MCF 10A (cell line): ENCODE measurements at places on chromosomes 6 and 20.
A peak's percentile ranks its signal among the peaks of the same experiment; 100 is the strongest.

GRCh38 chr6:163530406-163530805 lies 115.9 kb downstream of the QKI start:
- no peak for DNase-seq

DNA sequence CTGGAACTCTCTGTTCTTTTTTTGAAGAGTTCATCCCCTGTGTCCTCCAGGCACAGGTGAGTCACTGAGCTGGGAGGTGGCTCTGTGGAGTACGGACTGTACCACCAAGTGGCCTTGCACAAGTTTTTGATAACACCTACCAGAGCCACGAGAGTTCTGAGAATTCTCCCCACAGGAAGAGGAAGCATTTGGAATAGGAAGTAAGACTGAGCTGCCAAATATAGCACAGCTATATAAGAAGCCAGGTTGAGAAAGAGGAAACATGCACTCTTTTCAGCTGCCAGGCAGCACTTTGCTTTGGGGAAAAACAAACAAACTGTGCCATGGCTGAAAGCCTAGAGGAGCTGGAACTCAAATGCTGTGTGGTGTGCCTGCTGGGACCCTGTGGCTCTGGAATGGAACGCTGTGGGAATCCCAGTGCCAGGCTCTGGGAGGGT lies 70.8 kb upstream of the RIPOR2 start:
- DNase-seq: peak; percentile 97

DNA sequence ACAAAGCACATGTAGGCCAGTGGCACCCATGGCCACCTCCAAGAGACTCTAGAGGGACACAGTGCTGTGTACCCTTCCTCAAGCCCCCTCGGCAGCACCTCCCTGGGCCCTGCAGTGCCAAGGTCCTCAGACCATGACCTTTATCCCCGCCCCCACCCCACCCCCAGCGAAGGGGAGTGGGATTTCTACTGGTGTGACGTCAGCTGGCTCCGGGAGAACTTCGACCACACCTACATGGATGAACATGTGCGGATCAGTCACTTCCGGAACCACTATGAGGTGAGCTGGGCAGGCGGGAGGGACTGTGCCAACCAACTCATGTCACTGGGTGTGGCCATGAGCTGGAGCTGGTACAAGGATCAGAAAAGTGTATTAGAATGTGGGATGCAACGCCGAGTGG lies 38.0 kb downstream of the TTLL9 start:
- peak; percentile 27 for DNase-seq

DNA sequence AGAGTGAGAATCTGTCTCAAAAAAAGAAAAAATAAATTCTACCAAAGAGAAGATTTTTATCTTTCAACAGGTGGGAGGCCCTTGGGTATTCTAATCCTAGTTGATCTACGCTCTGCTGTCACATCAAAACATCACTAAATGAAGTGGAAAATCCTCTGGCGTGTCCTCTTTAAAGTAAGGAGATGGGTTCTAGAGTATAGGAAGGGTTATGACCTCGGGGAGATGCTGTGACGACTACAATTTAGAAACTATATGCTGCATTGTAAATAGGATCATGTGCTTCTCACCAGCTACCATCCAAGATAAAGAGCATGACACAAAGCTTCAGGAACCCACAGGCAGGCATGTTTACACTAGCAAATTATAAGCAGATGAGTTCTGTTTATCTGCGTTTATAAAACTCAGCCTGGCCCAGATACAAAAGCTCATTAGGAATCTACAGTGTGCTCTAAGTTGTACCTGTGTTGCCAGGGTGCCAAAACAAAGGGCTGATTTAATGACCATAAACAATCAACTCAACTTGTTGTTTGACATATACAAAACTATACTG lies 197.1 kb upstream of the PLN start:
- DNase-seq: no peak

DNA sequence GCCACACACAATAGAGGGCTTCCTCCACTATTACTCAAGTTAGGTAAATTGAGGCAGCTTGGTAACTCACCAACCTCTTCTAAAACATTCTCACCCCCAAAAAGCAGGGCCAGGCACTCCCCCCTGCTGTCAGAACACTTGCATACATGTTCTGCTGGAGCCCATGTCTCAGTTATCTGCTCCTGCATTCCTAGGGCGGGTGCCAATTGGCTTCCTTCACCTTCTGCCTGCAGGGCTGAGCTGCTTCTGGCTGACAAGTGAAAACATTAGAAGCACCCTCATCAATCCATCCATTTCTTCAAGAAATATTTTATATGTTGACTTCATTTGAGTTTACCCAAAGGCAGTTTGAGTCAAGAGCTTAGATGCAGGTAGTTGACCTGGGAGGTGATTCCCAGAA lies 4.5 kb upstream of the ENTPD6 start:
- DNase-seq: no peak

DNA sequence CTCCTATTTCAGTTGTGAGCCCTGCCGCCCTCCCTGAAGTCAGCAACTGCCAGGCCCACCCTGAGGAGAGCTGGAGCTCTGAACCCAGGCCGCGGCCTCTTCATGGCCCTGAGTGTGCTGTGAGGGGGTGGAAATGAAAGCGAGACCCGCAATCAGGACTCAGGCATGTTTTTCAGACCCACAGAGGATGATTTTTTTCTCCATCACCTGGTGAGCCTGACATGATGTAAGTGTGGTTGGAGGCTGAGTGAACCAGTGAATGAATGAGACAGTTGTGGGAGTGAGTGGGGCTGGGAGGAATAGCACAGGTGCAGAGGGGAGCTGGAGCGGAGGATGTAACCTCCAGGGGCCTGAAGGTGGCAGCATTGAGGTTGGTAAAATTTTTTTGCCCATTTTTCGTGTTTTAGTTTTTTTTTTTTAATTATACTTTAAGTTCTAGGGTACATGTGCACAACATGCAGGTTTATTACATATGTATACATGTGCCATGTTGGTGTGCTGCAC lies 18.3 kb downstream of the RAET1L start:
- DNase-seq: peak; percentile 49

DNA sequence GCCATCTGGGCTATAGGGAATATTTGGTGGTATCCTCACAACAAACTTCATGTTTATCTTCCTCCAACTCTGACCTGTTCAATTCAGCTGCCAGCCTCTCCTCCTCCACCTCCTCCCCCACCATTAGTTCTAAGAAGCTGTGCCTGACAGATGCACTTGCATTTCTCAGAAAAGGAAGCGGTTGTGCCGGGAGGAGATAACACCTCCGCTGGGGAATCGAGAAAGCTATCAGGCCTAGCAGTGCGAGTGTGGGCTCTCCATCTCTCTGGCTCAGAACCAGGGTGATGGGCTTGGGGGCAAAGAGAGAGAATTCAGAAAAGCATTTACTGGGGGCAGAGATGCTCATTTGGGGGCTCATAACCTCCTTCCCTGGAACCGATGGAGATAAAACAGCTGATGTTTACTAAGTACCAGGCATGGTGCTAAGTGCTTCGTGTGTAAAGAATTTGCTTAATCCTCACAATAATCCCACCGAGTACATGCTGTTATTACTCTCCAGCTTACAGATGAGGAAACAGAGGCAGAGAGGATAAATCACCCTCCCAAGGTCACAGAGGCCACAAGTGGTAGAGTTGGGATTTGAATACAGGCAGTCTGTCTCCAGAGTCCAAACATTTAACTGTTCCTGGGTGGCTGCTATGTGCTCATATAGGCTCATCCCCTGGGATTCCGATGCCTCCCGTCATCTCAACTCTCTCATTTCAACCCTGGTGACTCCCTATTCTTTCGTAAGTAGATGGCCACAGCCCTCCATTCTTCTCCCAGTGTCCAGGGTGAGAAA lies 38.3 kb downstream of the COX4I2 start:
- DNase-seq: peak; percentile 55

- DNase-seq: no peak
Observed at GRCh38 chr20:60812561-60812960, 439.5 kb upstream of the CDH4 start.

- DNase-seq: peak; percentile 40
Observed at GRCh38 chr20:62304331-62305148, 1.7 kb downstream of the ADRM1 start.

- peak; percentile 5 for DNase-seq
Observed at GRCh38 chr6:51528556-51528955, 558.9 kb downstream of the PKHD1 start.

GRCh38 chr6:113600551-113601339 lies 256.4 kb upstream of the MARCKS start:
- no peak for DNase-seq

DNA sequence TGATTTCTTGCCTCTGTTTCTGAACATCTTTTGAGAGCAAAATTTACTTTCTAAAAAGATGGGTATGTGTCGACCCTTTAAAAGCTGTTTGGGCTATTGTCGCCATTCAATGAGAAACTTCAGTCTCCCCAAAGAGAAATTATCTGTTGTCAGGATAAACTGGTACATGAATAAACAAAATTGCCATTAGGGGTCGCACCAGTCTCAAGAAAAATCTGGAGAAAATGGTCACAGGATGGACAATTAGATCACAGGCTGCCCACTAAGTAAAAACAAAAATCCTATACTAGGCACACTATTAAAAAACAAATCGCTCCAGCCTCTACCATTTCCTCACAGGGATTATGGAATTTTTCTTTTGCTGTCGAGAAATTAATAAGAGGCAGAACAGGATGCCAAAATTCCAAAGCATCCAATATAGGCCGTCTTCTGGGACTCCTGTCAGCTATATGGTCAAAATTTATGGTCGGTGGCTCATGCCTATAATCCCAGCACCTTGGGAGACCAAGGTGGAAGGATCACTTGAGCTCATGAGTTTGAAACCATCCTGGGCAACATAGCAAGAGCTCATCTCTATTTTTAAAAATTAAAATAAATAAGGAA lies 5.5 kb upstream of the HLA-E start:
- DNase-seq: peak; percentile 75

DNA sequence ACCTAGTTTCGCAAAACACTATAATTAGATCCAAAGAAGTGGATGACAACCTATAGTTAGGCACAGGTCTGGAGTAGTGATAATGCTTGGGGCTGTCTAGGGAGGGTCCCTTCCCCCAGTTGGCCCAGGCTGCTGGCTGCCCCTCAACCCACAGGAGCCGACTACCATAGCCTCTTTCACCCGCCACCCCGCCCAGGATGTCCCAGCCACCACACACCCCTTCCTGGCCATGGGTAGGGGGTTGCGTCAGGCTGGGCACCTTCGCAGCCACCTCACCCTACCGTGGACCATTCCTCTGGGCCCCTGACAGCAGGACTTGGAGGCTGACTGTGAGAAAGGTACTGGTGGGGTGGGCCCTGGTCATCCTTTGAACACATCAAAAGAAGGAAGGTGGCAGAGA lies 8.5 kb downstream of the TFEB start:
- DNase-seq: no peak
